Activated T-helper 9 cell treated with anti-CD3 and anti-CD28 coated beads, Interleukin-2, amount 50 U/mL, for 16 hours (primary cell): ENCODE measurements at places on chromosomes 4 and X.

DNA sequence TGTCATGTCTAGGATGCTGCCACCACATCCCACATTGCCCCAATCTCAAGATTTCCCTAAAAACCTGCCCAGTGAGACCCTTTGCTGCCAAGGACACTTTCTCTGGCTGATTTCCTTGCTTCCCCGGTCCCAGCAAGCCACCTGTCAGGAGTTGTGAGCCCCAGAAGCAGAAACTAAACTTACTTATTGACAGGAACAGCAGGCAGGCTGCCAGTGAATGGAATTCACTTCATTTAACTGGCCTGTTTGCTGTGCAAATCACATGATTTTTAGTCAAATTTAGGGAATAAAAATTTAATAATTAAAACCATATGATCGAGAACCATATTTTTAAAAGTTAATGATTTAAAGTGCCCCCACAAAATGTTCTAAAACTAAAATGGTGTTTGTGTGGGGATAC lies 48.5 kb downstream of the MAMLD1 start:
- no peak for DNase-seq

GRCh38 chr4:93132631-93133030 lies 695.9 kb upstream of the ATOH1 start:
- DNase-seq = no peak

DNA sequence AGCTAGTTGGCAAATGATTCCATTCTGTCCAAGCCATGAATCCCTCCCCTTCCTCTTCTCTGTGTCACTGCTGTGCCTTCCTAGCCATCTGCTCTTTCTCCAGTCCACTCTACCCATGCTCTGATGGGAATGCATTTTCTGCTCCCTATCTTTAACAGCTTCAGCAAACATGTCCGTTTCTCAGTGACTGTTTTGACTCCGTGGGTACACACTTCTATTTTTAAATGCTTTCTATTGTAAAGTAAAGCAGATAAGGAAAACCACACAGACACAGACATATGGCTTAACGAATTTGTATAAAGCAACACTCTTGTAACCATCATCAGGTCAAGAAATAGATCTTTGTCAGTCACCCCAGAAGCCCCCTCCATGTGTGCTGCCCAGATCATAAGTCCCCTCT lies 72.4 kb upstream of the KLHL13 start:
- DNase-seq = no peak

- DNase-seq = no peak
These were observed 125.3 kb upstream of the GABRG1 start for GRCh38 chr4:46249106-46249505.

- no peak for DNase-seq
These were observed 49.2 kb downstream of the PRPS1 start for GRCh38 chrX:107677501-107677901.

DNA sequence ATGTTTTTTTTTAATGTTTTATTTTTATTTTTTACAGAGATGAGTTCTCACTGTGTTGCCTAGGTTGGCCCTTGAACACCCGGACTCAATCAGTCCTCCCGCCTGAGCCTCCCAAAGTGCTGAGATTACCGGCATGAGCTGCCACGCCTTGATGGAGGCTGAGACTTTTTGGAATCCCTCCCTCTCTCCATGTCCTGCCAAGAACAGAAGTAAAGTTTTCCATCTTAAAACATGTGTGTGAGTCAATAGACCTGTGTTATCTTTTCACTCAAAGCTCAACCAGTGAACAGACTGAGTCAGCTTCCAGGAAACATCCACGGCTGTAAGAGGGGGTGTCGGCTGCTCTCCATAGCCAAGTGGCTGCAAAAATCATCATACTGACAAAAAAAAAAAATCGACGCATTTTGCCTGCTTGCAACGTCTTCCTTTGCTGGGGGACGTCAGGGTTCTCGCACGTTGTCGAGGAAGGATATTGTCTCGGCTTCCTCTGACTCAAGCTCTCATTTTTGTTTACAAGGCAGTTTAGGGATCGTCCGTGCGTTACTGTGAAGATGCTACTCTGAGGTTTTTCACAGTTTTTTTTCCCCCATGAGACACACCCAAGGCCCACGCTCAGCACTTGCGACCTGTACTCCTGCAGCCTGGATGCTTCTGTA lies 10.0 kb upstream of the ASMTL start:
- peak; percentile 60 for DNase-seq

DNA sequence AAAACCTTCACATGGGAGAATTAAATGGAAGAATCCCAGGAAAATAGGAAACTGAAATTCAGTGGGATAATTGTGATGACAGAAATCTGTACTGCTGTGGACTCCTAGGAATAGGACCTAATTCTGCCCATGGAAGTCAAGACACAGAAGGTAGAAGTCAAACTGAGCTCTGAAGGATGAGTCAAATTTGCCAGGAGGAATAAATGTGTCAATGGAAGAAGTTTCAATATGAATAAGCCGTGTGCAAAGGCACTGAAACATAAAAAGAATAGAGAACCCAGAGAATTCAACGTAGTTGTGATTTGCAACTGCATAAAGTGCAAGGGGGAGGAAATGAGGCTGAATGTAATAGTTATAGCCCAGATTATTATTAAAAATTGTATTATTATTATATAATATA lies 11.6 kb downstream of the ENAM start:
- no peak for DNase-seq

DNA sequence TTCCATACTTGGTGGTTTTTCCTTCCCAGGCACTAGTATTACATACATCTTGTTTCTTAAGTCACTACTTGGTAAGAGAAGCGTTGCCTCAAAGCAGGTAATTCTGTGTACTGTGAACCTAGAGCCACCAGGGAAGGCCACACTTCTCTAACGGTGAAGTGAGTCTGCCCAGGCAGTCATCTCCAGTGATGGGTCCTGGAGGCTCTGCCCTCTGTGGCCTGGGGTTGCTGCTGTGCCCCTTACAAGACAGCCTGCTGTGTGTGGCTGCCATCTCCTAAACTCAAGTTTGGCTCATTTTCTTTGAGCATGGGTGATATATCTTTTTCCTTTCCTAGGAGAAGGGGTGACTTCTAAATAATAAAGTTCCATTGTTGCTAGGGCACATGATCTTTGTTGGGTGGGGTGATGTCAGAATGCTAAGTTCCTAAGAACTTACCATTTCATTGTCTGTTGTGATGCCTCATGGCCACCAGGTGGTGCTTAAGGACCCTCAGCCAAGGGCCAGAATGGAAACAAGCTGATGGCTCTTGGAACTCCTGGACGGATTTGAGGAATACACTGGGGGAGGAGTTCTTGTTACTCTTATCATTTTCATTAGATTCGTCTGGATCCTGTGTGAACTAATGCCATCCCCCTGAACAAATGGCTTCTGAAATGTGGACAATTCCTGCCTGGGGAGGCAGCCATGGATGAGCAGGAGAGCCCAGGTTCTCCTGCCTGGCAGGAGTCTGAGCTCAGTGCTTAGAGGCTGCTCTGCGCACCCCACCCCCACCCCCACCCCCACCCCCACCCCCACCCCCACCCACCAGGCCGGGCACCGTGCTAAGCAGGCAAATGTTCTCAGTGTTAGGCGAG lies 41.1 kb upstream of the WDR1 start:
- peak; percentile 8 for DNase-seq

DNA sequence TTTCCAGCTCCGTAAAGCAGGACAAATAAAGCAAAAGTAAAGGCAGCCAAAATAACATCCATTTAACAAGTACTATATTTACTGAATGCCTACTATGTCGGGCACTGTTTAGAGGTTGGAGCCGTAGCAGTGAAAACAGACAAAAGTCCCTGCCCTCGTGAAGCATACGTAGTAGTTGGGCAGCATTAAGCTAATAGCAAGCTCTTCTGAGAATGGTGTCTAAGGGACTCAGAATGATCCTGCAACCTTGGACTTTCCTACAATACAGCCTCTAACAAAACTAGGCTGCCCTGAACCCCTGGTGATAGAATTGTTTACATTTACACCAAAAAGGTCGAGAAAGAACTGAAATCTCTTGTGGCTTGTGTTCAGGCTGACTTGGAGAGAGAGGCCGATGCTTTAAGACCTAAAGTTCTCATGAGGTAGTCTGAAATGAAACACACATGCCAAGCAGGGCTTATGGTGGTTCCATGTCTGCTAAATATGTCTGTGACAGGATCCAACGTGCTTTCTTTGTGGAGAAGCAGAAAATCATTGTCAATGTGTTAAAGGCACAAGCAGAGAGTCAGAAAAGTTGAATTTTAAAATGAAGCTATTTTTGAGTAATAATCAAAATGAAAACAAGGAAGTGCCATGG lies 898 bp upstream of the PDGFC start:
- DNase-seq = no peak

- no peak for DNase-seq
These were observed 62.2 kb downstream of the ANXA3 start for GRCh38 chr4:78613522-78614321.
